Activated naive CD8-positive, alpha-beta T cell treated with anti-CD3 and anti-CD28 coated beads for 36 hours (primary cell): ENCODE measurements at places on chromosomes 6 and 20. TPM values are rescaled to one million over a fixed set of nuclear protein-coding genes. Genes with fewer than 3 reads are reported as not detected.

Gene EBF4
- total RNA-seq = 0.66 TPM

Gene TUBB1
- total RNA-seq = not detected

Gene SGK1
- 141 TPM for total RNA-seq

Gene TFAP2B
- not detected for total RNA-seq

GRCh38 chr6:160791459-160791858 is 89.4 kb downstream of the PLG start:
- H3K36me3 ChIP-seq = no peaks in the 10 kb centered on the region
- H3K27ac ChIP-seq = no peak overlapping the region
- peaks cover 11% of the 10 kb centered on the region for H3K27me3 ChIP-seq

DNA sequence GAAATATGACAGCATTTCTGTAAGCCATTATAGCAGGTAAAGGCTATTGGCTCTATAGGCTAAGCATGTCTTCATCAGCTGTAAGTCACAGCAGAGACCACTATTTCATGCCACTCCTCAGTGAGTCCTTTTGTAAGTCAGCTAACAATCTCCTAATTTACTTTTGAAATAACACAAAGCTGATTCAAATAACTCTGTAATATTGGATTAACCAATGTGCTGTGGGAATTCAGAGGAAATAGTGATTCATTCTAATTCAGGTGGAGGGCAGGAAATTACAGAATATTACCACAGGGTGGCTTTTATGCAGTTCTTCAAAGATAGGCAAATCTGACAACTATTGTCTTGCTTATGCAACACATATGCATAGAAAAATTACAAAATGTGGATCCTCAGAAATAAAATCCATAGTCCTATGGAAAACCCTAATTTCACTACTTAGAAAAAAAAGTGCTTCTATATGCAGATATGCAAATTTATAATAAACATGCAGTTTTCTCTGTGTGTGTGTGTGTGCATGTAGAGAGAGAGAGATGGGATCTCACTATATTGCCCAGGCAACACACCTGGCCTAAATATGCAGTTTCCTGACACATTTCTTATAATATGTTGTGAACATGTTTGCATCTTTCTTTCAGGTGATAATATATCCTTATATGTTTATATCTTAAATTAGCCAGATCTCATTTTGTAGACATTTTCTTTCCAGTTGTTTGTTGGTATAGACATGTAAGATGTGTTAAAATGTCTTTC is 4.8 kb upstream of the SMIM28 start:
- no peak for DNase-seq
- no peak overlapping the region for H3K4me3 ChIP-seq
- H3K27ac ChIP-seq = no peak overlapping the region
- no peaks in the 10 kb centered on the region for H3K36me3 ChIP-seq
- no peaks in the 10 kb centered on the region for H3K4me1 ChIP-seq

- no peaks in the 10 kb centered on the region for H3K4me1 ChIP-seq
- no peaks in the 10 kb centered on the region for H3K27me3 ChIP-seq
- no peak overlapping the region for H3K4me3 ChIP-seq
- DNase-seq = no peak
- H3K27ac ChIP-seq = no peak overlapping the region
- no peaks in the 10 kb centered on the region for H3K36me3 ChIP-seq
Observed at GRCh38 chr6:138996524-138996923, 8.5 kb upstream of the REPS1 start.

- no peaks in the 10 kb centered on the region for H3K27me3 ChIP-seq
- H3K4me1 ChIP-seq = peaks cover 4% of the 10 kb centered on the region
- H3K4me3 ChIP-seq = no peak overlapping the region
- H3K27ac ChIP-seq = no peak overlapping the region
- no peaks in the 10 kb centered on the region for H3K36me3 ChIP-seq
Observed at GRCh38 chr20:24458436-24458835, 11.0 kb upstream of the SYNDIG1 start.

DNA sequence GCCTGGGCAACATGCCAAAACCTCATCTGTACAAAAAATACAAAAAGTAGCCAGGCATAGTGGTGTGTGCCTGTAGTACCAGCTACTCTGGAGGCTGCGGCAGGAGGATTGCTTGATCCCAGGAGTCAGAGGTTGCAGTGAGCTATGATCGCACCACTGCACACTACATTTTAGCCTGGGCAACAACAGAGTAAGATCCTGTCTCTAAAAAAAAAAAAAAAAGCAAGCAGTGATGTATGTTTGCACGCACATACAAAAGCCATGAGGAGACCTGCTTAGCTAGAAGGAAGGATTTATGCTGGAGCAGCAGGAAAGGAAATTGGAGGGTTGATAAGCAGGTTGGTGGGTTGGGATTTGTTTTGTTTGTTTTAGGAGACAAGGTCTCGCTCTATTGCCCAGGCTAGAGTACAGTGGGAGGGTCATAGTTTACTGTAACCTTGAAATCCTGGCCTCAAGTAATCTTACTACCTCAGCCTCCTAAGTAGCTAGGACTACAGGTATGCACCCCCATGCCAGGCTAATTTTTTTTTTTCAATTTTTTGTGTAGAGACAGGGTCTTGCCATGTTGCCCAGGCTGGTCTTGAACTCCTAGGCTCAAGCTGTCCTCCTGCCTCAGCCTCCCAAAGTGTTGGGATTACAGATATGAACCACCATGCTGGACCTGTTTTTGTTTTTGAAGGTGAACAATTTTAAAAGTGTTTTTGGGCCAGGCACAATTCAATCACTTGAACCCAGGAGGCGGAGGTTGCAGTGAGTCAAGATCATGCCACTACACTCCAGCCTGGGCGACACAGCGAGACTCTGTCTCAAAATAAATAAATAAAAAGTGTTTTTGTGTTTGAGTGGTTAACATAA is 4.0 kb downstream of the ZSWIM3 start:
- no peak overlapping the region for H3K27ac ChIP-seq
- no peak overlapping the region for H3K4me3 ChIP-seq
- H3K36me3 ChIP-seq = peaks cover 8% of the 10 kb centered on the region
- no peaks in the 10 kb centered on the region for H3K27me3 ChIP-seq
- no peak for DNase-seq
- H3K4me1 ChIP-seq = peaks cover 24% of the 10 kb centered on the region

GRCh38 chr6:144341831-144342527 is 56.8 kb downstream of the UTRN start:
- no peak overlapping the region for H3K27ac ChIP-seq
- peaks cover 62% of the 10 kb centered on the region for H3K4me1 ChIP-seq
- peaks cover 5% of the 10 kb centered on the region for H3K36me3 ChIP-seq
- H3K27me3 ChIP-seq = no peaks in the 10 kb centered on the region
- no peak overlapping the region for H3K4me3 ChIP-seq

DNA sequence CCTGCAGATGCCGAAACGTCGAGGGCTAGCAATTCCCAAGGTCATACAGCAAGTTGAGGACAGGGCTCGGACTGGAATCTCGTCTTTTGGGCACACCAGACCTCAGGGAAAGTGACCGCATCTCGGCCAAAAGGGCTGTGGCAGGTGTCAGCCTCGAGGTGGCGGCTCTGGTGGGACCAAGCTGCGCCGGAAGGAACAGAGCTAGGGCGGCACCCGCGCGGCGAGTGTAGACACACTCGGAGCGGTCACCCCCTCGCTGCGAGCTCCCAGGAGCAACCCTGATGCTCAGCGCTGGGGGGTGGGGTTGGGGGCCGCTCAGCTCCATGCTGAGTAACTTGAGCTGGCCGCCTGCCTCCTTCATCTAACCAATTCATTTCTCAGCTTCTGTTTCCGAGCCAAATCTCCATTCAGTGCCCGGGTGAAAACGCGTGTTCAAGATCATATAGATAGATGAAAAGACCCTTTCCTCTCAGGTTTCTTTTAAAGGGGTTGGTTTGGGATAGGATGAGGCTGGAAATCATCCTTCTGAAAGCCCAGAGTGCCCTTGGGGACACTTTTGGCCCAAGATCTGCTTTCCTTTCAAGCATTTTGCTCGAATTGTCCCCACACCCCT is 2.2 kb upstream of the TUBB2B start:
- peaks cover 89% of the 10 kb centered on the region for H3K27me3 ChIP-seq
- H3K4me3 ChIP-seq = peak overlapping the region; percentile 34
- no peak overlapping the region for H3K27ac ChIP-seq
- peaks cover 36% of the 10 kb centered on the region for H3K4me1 ChIP-seq
- DNase-seq = peak; percentile 43
- no peaks in the 10 kb centered on the region for H3K36me3 ChIP-seq

- H3K4me1 ChIP-seq = no peaks in the 10 kb centered on the region
- H3K27ac ChIP-seq = no peak overlapping the region
- peaks cover 9% of the 10 kb centered on the region for H3K27me3 ChIP-seq
- no peaks in the 10 kb centered on the region for H3K36me3 ChIP-seq
- no peak for DNase-seq
Observed at GRCh38 chr6:90819483-90819882, 232.6 kb upstream of the MAP3K7 start.

DNA sequence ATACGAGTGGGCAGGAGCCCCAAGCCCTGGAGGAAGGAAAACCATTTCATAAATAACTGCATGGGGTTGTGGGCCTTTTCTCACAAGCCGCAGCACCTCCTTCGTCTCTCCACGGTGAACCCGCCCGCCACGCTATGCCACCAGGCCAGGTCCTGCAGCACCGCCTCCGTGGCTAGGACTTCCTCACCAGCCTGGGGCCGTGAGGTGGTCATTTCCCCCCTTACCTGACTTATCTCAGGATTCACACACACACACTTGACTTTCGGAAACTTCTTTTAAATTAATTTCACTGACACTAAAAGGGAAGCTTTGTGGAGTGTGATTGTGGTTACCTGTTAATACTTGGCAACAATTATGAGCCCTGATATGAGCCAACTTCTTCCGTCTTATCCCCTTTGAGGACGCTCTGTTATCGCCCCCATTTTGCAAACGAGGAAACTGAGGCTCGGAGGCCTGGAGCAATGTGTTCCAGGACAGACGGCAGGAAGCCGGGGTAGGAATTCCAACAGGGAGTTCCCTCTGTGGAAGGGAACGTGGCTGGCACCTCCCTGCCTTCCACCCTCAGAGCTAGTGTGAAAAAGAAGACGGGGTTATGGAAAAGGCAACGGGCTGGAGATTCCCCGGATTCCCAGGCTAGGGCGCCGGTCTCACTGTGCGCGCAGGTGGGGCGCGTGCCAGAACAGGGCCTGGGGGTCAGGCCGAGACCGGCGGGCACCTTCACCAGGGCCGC is 817 bp upstream of the SLCO4A1 start:
- peak overlapping the region; percentile 82 for H3K4me3 ChIP-seq
- peak overlapping the region; percentile 88 for H3K27ac ChIP-seq
- H3K36me3 ChIP-seq = peaks cover 7% of the 10 kb centered on the region
- H3K27me3 ChIP-seq = peaks cover 3% of the 10 kb centered on the region
- peaks cover 16% of the 10 kb centered on the region for H3K4me1 ChIP-seq

DNA sequence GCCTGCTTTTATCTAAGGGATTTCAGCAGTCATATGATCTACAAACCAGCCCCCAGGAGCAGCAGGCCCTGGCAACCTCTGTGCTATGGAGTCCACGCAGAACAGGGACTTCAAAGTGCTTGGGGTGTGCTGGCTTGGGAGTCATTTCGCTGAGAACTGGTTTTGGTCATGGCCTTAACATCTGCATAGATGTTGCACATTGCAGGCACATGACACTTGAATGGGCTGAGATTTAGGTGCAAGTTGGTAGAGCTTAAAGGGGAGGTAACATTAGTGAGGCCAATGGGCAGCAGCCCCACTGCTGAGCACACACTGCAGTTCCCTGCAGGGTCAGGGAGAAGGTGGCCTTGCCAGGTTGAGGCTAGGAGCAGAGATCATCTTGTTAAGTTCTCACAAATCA is 43.6 kb downstream of the RREB1 start:
- peaks cover 80% of the 10 kb centered on the region for H3K4me1 ChIP-seq
- no peak for DNase-seq
- H3K36me3 ChIP-seq = peaks cover 13% of the 10 kb centered on the region
- no peak overlapping the region for H3K27ac ChIP-seq
- H3K27me3 ChIP-seq = no peaks in the 10 kb centered on the region

DNA sequence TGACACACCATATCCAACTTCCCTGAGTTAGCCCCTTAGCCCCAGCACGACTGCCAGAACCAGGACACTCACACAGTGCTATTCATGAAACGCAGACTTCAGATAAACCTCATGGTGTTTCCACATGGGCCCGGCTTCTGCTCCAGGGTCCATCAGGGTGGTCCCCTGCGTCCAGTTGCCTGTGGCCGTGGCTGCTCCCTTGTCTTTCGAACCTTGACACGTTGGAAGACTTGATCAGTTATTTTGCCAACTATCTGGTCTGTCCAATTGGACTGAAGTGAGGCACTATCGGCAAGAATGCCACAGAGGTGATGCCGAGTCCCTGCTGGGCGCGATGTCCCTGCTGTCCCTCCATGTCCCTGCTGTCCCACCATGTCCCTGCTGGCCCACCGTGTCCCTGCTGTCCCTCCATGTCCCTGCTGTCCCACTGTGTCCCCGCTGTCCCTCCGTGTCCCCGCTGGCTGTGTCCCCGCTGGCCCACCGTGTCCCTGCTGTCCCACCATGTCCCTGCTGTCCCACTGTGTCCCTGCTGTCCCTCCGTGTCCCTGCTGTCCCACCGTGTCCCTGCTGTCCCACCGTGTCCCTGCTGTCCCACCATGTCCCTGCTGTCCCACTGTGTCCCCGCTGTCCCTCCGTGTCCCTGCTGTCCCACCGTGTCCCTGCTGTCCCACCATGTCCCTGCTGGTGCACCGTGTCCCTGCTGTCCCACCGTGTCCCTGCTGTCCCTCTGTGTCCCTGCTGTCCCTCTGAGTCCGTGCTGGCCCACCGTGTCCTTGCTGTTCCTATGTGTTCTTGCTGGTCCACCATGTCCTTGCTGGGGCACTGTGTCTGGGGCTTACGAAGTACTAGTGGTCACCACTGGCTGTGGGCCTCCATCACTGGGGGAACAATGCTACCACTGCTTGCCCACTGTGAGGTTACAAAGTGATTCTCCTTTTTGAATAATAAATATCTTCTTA is 251.4 kb downstream of the DLL1 start:
- no peak overlapping the region for H3K4me3 ChIP-seq
- no peak overlapping the region for H3K27ac ChIP-seq
- no peaks in the 10 kb centered on the region for H3K36me3 ChIP-seq
- no peaks in the 10 kb centered on the region for H3K27me3 ChIP-seq
- no peaks in the 10 kb centered on the region for H3K4me1 ChIP-seq
- DNase-seq = no peak

GRCh38 chr6:12295558-12296254 is 5.5 kb downstream of the EDN1 start:
- peaks cover 5% of the 10 kb centered on the region for H3K4me1 ChIP-seq
- H3K4me3 ChIP-seq = no peak overlapping the region
- H3K27me3 ChIP-seq = peaks cover 25% of the 10 kb centered on the region
- no peaks in the 10 kb centered on the region for H3K36me3 ChIP-seq
- DNase-seq = no peak
- no peak overlapping the region for H3K27ac ChIP-seq

DNA sequence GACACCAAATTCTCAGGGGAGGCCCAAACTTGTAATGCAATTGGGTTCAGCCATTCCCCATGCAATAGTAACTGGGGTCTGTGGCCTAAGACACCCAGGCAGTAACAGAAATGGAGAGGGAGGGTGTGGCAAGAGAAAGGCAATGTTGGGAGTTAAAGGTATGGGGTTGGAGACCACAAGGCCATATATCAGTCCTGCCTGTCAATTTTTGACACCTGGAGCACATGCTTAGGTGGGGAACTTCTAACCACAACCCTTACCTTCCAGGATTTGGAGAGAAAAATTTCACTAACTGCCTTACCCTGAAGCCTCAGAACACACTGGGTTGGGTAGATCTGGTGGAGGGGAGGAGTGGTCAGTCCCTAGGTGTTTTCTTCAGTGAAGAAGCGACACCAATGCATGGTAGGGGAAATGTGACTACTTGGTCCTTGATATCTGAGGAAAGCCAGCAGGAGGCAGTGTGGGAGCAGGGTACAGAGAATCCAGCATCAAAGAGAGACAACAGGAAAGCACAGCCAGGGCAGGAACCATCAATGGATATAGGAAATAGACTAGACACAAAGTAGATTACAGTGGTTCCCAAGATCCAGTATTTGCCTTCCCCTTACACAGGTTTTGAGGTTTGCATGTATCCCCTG is 6.8 kb upstream of the USP49 start:
- peaks cover 9% of the 10 kb centered on the region for H3K4me1 ChIP-seq
- H3K27ac ChIP-seq = no peak overlapping the region
- peak; percentile 44 for DNase-seq
